Stimulated activated CD8-positive, alpha-beta memory T cell treated with anti-CD3 and anti-CD28 coated beads, Interleukin-2, amount 100 ng/mL, for 1 hour (primary cell): ENCODE measurements at places on chromosomes 7 and 10.

DNA sequence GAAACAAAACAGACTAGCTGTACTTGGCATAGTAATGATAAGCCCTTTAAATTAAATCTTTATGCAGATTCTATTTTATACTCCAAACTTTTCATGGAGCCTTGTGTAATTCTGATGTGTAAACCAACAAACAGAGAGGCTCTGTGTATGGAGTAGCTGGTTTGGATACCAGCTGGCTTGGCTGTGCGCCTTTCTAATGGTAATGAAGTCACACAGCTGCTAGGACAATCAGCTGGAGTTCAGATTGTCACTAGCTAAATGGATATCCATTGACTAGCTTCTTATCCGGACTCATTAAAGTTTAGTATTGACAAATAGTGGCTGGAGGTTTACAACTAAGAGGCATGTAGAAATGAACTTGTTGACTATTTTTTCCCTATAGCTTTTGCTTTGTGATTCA, 398.4 kb downstream of the DGKB start:
- DNase-seq, result no peak

- no peak for DNase-seq
These were observed 51.9 kb upstream of the FAM180A start for GRCh38 chr7:135800560-135800959.

DNA sequence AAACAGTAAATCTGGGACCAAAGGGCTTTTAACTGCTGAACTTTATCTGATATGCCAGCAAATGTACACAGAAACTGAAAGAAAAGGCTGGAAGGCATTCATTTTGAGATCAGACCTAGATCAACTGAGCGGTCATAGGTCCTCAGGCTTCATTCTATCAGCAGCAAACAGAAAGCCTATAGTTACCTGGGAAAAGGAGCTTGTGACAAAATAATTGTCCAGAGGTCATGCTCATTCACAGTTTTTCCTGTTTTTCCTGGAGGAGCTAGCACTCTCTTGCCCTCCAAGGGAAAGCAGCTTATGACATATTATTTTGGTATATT, 320.2 kb downstream of the AHR start:
- no peak for DNase-seq

DNA sequence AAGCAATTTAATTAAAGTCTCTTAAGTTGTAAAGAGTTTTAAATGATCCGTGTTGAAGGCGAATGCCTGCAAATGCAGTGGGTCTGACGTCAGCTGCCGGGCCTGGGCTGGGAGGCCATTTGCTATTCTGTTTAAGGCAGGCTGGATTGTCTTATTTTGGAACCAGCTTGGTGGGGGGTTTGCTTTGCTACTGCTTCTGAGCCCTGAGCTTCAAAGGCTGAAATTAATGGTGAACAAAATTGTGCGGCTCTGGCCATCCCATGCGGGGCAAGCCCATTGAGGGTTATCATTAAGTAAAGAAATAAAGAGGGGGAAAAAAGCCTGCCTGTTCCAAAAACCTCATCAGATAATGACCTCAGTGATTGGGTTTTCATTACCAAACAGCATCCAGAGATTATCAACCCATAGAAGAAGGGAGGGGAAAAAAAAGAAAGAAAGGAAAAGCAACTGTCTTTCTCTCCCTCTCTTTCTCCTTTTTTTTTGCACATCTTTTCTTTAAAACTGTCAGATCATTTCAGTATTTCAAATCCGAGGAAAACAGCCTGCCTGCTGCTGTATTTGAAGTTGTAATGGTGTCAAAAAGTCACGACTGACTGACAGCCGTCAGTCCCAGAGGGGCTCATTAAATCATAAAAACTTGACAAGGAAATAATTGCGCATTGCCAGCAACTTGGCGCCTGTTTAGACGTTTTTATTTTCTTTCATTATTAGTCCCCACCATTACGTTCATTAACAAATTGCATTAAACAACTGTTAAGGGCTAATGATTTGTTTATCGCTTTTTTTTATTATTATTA, 131.9 kb upstream of the TCF7L2 start:
- no peak for DNase-seq

- DNase-seq, result no peak
These were observed 307.6 kb upstream of the PHYHIPL start for GRCh38 chr10:58868736-58869435.

- no peak for DNase-seq
These were observed 13.2 kb downstream of the TES start for GRCh38 chr7:116223588-116223987.

- no peak for DNase-seq
These were observed 35.2 kb upstream of the WDFY4 start for GRCh38 chr10:48649349-48649944.

DNA sequence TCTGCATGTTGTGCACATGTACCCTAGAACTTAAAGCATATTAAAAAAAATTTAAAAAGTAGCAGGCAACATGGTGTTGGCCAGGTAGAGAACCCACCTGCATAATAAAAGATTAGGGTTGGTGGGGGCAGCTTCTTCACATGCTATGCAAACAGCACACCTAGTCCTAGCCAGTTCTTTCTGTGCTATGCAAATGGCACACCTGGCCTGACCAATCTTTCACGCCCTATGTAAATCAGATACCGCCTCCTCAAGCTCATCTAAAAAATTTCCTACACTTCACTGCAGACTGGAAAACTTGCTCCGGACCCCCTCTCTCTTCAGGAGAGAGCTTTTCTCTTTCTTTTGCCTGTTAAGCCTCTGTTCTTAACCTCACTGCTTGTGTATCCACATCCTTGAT, 14.5 kb upstream of the PIP start:
- DNase-seq, result no peak

- no peak for DNase-seq
These were observed 227.0 kb downstream of the RPS24 start for GRCh38 chr10:78260680-78261079.

GRCh38 chr7:28773423-28774145, 184.5 kb downstream of the TRIL start:
- no peak for DNase-seq

DNA sequence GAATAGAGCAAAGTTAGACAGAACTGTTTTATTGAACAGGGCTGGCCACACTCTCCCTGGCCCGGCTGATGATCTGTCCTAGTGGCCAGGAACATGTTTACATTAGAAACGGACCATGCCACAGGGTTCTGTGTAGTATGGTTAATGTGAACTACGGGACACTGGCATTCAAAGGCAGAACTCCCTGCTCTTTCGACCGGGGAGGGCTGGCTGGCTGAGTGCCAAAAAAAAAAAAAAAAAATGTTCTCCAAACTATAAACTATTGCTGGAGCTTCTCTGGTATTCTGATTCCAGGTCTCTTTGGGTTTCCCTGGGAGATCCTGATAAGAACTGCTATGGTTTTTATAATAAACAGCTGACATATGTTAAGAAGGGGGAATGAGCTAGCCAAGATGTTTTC, 1262.6 kb upstream of the SORCS1 start:
- no peak for DNase-seq

DNA sequence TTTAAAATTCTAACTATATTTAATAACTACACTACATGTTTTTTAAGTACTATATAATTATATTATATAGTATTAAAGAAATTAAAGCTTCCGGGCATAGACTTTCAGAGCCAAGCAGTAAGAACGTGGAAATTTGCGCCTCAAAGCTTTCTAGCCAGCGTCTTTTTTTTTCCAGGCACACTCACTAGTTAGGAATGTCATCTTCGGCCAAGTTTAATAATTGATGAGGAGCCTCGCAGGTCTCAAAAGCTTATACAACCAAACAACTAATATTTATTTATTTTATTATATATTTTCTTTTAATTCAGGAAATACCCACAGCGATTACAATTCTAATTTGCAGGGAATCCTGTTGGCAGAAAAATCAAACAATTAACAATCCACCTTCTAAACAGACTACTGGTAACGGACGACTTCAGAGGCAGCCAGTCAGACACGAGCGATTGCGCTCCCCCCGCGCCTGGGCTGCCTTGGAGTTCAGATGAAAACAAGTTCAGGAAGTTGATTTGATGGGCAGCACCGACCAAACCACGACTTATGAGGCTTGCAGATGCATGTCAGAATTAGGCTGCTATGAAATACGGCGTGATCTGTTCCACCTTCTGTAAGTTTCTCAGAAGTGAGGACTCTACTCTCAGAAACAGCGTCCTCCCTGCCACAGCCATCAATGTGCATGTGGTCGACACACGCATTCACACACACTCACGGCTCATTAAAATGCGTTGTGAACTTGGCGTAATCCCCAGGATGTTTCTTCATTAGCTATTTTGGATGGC, 431.8 kb upstream of the MGMT start:
- DNase-seq, result peak; percentile 20

GRCh38 chr10:10530313-10530712, 487.4 kb upstream of the CELF2 start:
- DNase-seq, result no peak

DNA sequence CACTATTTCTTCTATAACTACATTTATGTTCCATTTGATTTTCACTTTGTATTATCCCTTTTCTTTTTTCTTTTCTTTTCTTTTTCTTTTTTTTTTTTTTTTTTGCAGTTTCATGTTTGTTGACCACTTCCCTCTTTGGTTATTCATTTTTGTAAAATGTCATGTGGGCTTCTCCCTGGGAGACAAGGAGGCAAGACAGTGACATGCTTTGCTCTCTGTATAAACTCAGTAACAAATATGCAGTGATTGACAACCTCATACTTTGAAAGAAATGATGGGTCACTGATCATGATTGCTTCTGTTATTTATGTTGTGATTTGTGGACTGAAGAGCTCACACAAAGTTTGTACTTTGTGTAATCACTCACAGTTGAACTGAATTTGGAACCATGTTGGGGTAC, 90.2 kb upstream of the ABI1 start:
- DNase-seq, result no peak
